ENCODE measurements at places on chromosomes 7 and 10.

- DNase-seq, result no peak
Observed at GRCh38 chr10:59984415-59984814, 78.1 kb upstream of the CCDC6 start.

DNA sequence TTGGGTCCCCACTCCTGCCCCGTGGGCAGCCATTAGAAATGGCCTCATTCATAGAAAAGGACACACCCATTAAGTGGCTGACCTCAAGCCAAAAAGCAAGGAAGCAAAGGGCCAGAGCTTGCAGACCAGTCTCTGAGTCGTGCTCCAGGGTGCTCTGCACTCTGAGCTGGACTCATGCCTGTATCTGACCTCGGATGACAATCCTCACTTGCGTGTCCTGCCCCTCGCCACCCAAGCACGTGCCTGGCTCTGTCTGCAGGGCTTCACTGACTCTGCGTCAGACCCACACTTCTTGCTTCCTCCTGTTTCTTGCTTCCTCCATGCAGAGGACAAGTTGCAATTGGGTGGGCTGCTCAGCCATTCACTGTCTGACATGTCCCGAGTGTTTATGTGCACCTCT lies 138.8 kb downstream of the OAT start:
- no peak for DNase-seq

GRCh38 chr10:62853710-62854109 lies 37.5 kb upstream of the EGR2 start:
- no peak for DNase-seq

DNA sequence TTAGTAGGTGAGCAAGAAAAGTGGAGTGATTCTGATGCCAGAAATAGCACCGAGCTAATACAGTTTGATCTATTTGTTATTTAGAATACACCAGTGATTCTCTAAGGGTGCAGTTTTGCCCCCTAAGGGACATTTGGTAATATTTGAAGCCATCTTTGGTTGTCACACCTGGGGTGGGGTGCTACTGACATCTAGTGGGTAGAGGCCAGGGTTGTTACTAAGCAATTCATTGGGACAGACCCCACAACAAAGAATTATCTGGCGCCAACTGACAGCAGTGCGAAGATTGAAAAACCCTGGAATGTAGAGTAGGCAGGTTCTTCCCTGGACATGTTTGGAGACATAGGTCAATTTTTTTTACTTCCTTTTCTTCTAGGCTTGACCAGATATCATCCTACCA lies 14.6 kb downstream of the PALS2 start:
- DNase-seq, result peak; percentile 12

GRCh38 chr7:87287738-87288341 lies 57.6 kb upstream of the CROT start:
- no peak for DNase-seq

GRCh38 chr10:1120801-1121211 lies 64.6 kb downstream of the WDR37 start:
- no peak for DNase-seq

DNA sequence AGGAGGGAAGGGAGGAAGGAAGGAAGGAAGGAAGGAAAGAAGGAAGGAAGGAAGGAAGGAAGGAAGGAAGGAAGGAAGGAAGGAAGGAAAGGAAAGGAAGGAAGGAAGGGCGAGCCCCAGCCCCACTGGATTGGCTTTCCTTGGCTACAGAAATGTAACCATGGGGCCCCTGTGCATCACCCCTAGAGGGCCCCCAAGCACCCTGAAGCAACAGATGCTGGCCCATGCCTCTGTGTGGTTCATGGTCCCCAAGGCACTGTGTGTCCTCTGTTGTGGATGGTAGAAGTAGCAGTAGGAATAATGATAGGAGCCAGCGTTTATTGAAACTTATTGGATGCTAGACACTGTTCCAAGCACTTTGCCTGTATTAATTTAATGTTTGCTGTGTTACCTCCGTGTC lies 116.6 kb upstream of the MACROH2A2 start:
- no peak for DNase-seq

DNA sequence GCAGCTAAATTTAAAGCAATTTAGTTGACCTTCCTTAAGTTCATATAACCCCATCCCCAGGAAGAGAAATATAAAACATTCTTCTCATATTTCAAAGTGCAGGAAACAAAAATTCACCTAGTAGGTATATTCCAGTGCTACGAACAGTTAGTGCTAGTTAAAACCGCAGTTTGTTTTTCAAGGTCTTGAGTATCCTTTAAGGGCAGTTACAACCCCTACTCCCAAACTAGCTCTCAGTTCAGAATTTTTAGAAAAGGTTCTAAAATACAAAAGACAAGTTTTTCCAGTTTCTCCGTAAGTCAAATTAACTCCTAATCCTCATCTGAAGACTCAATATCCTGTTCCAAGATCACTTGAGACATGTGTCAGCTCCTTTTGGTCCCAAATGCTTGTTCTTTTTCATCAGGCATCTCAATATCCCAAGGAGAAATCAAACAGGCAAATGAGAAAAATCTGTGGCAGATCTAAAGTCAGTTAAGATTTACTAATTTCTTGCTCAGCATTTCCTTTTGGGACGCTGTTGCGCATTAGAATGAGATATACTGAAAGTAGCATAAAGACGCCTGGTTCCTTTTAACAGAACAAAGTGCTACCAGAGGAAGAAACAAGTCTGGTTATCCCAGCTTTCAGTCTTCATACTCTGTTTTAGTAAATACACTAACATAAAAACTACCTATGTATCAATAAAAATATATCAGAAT lies 51.8 kb downstream of the ARHGAP12 start:
- no peak for DNase-seq

DNA sequence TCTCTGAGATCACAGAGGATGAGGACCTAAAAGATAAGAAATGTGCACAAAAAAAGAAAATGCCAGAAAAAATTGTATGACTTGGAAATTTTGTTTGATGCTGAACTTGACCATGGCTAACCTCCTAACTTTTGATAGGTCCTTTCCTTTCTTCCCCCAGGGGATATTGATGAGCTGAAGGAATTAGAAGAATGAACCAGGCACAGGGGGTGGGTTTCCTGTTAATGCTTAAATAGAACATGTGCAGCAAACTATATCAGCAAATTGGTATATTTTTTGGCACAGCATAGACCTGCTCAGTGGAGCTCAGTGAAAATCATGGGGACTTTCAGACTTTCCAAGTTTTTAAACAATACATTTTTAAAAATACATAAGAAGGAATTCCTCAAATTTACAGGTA lies 300.7 kb downstream of the HDAC9 start:
- DNase-seq, result no peak

DNA sequence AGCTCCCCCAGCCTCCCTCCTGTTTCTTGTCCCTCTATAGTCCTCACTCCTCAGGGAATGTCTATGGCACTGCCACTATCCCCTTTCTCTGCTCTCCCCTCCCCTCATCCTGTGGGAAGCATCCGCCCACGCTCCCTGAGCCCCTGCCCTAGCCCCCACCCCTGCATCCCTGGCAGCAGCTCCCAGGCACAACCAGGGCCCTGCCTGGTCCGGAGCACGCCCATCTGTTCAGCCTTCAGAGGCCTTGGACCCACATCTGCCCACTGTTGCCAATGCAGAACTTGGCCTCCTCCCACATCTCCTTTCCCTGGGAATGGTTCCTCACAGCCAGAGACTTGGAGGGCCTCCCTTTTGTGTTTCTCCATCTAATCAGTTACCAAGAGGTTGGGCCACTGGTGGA lies 20.4 kb upstream of the TBRG4 start:
- DNase-seq, result no peak

DNA sequence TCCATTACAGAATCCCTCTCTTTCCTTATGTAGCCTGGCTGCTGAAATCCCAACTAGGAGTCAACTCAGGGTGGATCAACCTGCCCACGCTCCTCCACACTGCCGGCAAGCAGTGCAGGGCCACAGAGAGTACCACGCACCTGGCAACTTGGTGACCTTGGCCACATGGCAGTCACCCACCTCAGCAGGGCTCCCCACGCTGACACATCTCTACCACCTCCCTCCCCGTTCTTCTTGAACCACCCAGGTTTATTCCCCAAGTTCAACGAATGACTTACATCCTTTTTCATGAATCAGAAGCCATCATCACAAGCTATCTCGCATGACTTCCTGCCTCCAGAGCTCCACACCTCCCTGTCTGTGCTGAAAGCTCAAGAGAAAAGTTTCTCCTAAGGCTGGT lies 153.4 kb downstream of the GRID1 start:
- DNase-seq, result no peak

GRCh38 chr7:4139656-4140625 lies 542.2 kb upstream of the FOXK1 start:
- no peak for DNase-seq

DNA sequence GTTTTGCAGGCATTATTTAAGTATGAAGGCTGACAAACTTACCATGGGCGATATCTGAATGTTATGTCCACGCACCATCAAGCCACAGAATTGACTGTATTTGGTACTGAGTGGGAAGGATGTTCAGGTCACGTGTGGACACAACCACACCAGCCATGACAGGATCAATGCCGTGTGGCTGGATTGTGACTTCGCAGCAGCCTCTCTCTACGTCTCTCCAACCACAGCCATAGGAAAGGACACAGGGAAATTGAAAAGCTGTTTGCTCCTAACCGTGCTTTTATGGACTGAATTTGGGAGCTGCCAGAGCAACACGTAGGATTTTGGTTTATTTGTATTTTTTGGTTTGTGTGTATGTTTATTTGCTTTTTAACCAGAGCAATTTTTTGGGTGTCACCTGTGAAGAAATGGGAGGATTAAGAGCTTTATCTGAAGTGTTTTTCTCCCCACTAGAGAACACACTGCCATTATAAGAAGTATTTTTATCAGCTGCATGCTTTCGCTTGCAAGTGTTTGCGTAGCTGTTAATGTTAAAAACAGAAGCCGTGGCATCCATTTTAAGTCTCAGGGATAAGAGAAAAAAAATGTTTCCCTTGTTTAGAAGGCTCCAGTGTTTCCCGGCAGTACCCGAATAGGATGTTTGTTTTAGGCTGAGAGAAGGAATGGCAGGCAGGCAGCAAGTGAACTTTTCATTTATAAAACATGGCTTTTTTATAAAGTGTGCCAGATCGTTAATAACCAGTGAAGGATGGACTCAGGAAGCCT lies 401.1 kb upstream of the NFE2L3 start:
- no peak for DNase-seq

- no peak for DNase-seq
Observed at GRCh38 chr10:69614130-69614529, 15.9 kb upstream of the FAM241B start.

DNA sequence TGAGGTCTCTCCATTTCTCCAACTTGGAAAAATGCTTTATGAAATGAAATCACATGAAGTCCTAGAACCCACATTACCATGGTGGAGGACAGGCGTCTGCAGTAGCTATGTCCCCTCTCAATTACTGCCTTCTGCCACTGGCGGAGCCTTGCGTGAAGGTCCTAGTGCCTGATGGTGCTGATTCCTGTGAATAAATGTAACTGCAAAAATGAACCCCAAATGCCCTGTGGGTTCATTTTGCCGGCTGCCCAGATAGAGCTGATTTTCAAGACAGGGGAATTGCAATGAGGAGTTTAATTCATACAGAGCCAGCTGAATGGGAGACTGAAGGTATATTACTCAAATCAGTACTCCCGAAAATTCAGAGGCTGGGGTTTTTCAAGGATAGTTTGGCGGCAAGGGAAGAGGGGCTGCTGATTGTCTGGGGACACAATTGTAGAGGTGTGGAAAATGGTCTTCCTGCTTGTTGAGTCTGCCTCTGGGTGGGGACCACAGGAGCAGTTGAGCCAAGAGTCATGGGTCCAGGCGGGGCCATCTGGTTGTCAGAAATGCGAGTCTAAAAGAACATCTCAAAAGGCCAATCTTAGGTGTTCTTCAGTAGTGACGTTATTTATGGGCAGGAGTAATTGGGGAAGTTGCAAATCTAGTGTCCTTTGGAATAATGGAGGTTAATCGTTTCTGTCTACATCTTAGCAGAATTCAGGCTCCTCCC lies 13.5 kb downstream of the PRF1 start:
- DNase-seq, result no peak

DNA sequence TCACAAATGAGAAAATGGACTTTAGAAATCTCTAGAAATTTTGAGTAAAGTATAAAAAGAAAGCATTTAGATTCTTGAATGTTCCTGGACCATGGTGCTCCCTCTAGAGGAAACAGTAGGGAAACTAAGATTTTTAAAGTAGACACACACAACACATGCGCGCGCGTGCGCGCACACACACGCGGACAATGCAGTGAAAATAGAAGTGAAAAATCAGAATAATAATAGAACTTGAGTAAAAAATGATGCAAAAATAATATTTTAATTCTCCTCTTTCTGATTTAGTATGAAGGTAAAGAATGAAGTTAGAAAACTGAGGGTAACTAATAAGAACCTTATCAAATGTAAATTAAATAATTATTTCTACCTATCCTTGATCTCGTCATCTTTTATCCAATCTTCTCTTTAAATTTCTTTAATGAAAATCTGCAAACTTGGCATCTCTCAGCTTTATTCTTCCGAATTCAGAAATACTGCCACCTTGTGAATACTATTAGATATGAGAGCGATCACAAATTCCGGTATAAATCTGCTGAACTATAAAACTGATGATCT lies 117.0 kb upstream of the AMPH start:
- no peak for DNase-seq

DNA sequence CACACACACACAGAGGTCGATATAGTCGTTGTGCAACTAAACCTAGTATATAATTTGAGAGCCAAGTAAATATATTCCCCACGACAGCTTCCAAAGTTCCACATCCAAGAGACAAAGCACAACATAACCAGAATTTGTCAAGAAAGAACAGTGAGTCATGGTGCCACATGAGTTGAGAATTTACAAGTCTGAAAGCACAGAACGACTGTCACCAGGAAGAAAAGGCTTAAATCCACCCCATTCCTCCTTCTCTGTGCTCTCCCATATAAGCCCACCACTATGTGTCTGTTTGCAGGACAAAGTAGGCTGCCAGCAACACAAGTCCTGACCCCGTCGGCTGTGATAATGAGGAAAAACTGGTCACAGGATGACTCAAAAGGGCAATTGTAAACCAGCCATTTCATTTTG lies 32.8 kb downstream of the GSAP start:
- no peak for DNase-seq

- no peak for DNase-seq
Observed at GRCh38 chr7:47576031-47576865, 5.7 kb downstream of the TNS3 start.

DNA sequence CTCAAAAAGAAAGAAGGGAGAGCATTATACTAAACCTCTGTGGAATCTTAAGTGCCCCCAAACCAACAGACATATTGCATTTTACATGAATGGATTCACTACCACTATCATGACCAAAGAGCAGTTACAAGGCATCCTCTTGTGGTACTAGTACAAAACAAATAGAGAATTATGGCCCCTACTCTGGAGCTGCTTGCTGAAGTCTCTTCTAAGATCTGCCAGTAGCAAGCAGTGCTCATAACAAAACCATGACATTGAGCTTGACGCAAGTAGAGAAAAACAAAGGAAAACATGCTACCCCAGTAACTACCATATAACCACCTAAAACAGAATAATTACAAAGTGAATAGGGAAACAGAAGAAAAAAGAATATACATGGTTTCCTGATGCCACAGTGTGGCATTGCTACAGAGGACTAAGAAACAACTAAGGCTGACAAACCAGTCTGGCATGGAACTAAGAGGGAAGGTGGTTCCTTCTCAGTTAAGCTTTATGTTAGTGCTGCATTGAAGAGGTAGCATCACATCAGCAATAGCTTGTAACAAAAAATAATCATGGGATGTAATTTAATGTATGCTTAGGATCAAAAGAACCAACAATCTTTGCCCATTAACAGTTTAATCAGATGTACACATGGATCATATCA lies 150.2 kb upstream of the AGR3 start:
- no peak for DNase-seq

GRCh38 chr10:86775056-86775869 lies 18.8 kb downstream of the BMPR1A start:
- no peak for DNase-seq

All from T-helper 22 cell (primary cell).